ENCODE measurements at places on chromosomes 5 and 9.

- DNase-seq = no peak
Measured at GRCh38 chr9:82558855-82559630, 503.9 kb downstream of the RASEF start.

GRCh38 chr5:757346-757930 lies 27.1 kb downstream of the ZDHHC11B start:
- no peak for DNase-seq

- DNase-seq = no peak
Measured at GRCh38 chr9:95852059-95853032, 23.1 kb upstream of the ERCC6L2 start.

DNA sequence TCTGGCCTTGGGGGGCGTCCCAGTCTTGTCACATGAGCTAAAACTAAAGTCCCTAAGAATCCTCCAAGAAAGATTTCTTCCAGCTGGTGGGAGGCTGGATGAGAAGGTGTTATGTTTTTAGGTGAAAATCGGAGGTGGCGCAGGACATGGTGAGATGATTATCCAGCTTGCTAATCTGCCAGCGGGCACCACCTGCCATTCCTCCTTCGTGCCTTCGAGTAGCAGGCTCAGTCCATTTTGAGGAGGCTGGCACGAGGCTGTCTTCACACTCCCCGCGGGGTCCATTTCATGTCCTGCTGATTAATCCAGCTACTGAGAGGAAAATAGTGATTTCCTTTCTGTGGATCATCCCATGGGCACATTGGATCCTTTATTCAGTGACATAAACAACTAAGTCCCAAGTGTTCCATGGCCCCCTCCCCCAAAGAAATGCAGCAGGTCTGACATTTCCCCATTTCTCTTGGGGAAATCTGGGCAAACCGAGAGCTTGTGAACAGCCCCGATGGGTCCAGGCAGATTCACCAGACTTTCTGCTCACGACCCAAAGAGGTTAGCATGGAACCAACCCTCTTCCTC lies 38.2 kb upstream of the EXOC3 start:
- DNase-seq = no peak

- no peak for DNase-seq
Measured at GRCh38 chr5:173474881-173475287, 141.6 kb downstream of the BOD1 start.

DNA sequence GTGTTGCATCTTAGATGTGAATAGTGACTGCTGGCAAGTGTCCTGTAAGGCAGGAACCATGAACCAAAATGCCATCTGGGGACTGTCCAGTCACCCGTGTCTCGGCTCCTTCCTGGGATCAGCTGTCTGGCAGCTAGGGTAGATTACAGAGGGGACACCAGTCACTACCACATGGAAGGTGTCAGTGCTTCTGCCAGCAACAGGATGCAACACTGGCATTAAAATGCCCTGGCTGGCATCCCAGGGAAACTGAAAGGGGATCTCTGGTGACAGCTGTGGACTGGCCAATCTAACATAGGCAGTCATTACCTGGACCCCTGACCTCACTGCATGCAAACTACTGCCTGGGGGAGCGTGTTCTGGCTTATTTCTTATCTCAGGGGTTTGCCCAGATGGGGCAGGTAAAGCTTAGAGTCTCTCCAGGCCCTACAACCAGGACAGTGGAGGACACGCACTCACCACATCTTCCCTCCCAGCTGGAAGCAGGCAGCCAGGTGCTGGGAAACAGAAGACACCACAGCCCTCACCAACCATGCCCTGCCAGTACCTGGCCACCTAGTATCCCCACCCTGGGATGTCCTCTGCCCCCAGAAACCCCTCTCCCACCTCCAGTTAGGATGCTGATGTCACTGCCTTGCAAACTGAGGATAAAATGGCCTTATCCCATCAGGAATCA lies 83.8 kb downstream of the SEMA4D start:
- DNase-seq = no peak

DNA sequence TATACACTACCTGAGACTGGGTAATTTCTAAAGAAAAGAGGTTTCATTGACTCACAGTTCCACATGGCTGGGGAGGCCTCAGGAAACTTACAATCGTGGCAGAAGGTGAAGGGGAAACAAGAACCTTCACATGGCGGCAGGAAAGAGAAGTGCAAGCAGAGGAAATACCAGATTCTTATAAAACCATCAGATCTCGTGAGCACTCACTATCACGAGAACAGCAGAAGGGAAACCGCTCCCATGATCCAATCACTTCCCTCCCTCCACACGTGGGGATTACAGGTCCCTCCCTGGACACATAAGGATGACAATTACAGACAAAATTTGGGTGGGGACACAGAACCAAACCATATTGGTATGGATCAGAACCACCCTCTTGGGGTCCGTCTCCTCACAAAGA lies 44.2 kb upstream of the SPIN1 start:
- DNase-seq = no peak

GRCh38 chr9:132499251-132499650 lies 83.2 kb upstream of the BARHL1 start:
- DNase-seq = no peak

DNA sequence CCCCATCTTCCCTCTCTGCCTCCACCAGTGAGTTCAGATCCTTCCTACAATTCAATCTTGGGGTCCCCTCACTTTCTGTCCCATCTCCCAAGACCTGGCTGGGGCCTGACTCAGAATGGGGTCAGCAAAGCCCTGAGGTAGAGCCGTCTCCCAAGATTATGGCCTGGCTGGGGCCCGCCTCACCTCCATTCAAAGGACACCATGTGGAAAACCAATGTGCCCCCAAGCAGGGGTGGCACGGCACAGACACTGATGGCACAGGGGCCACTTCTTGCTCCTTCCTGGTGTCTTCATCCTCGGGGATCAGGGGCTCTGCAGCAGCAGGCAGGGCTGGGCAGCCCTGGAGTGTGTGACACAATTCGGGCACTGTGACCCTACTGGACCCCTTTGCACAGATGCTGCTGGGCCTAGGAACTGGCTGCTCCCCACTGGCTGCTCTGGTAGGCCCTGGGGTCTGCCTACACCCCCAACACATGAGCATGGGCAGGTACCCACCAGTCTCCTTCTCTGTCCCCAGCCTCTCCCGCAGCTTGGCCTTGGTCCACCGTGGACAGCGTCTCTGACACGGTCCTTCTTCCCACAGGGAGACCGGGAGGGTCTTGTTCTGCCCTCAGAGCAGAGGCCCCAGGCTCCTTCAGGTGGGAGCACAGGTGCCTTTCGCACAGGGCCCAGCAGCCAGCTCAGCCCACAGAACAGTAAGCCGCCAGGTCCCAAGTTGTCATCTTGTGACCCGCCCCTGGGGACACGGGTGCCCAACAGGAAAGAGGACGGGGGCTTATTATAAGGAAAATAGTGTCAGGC lies 89.5 kb downstream of the ADAMTS2 start:
- DNase-seq = no peak

DNA sequence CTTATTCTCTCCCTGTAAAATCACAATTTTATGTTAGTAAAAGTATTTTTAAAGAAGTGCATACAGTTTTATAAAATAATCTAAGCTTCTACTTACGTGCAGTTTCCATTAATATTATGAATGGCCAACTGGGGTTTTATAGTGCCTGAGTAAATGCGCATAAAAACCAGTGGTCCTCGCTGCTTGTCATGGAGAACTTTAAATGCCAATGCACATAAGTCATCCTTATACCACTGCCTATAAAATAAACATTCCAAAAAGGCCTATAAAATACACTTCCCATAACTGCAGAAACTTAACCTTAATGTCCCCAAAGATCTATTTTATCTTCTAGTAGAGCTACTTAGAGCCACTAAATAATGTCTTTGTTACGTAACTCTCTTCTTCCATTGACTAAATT lies 28.5 kb downstream of the GFM2 start:
- no peak for DNase-seq

DNA sequence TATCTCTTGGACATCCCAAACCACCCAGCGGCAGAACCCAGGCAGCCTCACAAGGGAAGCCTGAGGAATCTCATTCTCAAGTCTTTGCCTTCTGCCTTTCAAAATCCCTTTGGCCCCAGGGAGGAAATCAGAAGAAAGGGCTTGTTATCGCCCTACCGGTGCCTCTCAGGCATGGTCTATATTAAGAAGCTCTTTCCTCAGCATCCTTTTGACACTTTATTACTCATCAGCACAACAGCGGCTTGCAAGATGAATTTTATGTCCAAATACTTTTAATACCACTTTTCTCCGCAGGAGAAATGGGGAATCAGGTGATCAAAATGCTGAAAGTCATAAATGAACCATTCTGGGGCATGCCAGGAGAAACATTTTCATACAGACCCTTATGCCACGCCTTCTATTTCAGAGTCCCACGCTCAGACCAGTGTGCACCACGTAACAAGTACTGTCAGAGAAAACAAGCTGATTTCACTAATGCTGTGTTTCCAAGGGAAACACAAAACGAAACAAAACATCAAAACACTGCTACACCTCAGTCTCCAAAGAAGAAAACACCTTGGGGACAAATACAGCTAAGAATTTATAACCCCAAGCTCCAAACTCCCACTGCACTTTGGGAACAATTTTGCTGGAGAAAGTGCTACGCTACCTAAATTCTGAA lies 30.0 kb downstream of the RAPGEF1 start:
- DNase-seq = no peak

DNA sequence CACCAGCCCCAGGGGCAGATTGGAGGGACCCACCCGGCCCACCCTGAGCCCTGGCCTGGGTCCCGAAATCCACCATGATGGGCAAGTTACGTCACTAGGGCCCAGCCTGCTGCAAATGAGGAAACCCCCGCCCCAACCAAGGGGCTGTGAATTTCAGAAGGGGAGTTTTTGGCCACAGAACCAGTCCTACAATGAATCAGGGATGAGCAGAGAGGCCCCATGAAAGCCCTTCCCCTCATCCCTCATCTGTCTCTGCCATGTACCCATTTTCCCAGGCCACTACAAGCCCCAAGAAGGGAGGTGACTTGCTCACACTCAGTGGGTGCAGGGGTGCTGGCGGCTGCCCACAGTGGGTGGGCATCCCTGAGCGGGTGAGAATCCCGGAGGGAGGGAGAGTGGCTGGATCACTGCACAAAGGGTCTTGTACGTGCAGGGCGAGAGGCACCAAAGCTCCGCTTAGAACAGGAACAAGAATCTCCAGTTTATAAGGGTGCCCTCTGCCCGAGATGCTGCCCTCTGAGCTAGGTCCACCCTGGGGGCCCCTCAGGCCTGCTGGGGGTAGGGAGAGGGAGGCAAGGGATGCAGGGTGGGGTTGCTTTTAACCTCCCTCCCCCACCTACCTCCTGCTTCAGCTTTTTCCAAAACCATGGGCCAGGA lies 10.4 kb upstream of the TCF7 start:
- no peak for DNase-seq

DNA sequence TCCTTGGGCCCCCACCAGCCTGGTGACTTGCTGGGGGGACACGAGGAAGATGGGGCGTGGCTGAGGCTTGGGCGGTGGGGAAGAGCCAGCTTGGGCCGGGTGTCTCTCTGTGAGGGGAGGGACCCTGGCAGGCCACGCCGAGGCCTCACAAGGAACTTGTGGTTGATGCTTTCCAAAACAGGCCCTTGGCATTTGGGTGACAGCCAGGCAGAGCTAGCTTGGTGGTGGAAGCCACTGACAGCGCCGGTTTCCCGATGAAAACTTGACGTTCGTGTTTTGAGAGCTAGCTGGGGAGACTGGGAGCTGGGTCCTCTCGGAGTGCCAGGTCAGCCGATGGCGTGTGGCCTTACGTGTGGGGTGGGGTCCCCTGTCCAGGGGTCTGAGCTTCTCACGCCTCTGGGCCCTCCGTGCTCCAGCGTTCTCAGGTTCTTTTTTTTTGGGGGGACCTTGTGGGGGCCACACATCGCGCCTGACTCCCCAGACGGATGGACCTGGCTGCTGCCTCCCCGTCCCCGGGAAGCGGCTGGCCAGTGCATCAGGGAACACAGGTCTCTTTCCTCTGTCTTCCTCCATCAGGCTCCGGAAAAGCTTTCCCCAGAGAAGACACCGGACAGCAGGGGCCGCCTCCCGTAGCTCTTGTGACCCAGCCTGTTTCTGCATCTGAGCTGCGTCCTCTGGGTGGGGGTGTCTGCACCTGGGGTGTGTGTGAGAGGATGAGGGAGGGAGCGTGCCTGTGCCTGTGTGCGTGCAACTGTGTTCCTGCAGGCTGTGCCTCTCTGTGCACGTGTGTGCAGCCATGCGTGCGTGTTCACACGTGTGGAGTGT lies 129.3 kb upstream of the LPCAT1 start:
- DNase-seq = no peak

GRCh38 chr9:11758016-11758415 lies 935.2 kb upstream of the TYRP1 start:
- no peak for DNase-seq

DNA sequence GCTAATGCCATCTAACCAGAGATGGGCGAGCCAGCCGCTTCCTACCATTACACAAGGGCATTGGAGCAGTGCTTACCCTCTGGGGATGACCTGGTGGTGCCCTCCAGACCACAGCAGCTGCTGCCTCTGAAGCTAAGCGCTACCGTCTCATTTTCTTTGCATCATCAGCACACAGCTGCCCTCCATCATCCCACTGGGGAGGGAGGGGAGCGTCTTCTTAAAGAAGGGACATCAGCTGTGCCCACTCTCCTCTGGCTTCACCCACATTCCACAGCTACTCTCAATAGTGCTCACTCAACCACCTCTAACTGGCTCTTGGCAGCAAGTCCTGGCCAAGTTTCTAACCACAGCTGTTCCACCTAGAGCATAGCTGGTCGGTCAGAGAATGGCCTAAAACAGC lies 503.4 kb downstream of the NFIB start:
- DNase-seq = no peak

GRCh38 chr9:8027351-8027750 lies 227.8 kb upstream of the DMAC1 start:
- DNase-seq = no peak

DNA sequence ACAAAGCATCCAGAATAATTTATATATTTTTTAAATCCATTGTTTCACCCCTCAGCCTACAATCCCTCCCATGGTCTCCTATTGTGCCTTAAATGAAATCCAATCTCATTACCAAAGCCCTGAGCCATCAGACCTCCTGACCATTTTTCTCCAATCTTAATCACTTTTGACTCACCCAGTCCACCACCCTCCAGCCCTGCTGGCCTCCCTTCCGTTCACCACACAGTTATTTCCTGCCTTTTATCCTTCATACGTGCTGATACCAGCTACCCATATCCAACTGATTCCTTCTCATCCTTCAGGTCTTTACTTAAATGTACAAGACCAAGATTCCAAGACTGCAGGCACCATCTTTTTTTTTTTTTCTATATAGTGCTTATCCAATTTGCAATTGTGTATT lies 1026.7 kb upstream of the DMAC1 start:
- DNase-seq = no peak

DNA sequence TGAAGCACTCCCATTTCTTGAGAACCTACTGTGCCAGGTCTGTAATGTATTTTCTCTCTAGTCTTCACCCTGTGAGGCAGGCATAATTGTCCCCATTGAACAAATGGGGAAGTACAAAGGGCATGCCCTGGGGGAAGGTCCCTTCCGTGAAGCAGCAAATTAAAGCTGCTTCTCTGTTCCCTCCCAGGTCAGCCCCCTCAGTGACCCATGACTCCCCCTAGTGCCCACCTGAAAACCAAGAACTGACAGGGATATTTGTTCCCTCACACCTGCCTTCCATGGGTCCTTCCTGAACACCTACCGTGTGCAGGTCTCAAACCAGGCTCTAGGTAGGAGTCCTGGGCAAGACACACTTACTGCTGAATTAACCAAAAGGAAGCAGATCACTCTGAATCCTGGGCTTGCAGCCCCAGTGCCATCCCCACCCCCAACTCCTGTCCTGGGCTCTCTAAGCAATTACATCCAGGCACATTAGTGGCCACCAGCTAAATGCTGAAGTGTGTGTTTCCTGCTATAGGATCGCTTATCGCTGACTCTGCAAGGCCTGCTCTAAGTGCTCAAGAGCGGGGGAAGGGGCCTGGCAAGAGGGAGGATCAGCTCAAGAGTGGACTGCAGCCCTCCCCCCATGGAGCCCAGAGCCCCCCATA lies 254.8 kb downstream of the CDK5RAP2 start:
- DNase-seq = no peak

Measured in HEK293T (cell line).